ENCODE measurements at places on chromosomes 13 and 19.

DNA sequence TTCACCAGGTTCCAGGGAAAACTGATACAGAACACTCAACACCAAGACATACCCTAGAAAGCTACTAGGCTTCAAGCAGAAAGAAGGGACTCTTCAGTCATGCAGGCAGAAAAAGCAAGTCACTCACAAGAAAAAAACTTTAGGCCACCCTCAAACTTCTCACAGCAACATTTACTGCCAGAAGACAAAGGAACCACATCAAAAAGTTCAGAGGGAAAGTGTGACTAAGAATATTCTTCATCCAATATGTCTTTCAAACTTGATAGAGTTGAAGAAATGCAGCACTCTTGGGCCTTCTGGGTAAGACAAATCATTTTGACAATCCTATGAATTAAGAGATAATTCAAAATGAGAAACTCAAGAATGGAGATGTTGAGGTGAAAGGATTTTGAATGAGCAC lies 7.7 kb downstream of the DZIP1 start:
- DNase-seq: no peak

DNA sequence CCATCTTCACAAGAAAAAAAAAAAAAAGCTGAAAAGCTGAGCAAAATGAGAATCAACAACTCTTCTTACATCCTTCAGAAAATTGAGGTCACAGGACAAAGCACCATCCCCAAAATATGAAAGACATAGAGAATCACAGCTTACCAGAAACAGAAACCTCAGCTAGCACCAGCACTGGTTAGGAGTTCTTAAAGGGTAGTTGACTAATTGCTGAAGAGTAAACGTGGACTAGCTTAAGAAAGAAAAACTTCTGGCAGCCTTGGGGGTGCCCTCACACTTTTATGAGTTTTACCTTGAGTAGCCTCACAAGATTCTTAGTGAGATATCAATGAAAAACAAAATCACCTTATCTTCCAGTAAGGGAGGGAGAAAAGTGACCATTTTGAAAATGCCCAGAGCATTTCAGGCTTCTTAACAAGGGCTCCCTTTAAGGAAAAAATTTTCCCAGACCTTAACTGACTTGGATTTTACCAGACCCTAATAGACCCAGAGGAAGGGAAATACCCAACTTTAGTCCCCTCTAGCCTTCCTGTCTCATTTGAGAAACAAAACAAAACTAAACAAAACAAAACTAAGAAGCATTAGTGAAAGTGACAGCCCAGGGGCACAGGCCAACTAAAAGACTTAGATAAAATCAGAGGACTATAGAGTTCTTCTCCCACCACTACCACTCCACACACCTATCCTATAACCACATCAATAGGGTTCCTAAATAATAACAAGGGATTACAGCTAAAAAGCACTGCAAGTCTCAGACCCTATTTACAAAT lies 888.6 kb downstream of the DIAPH3 start:
- no peak for DNase-seq

GRCh38 chr13:52776726-52777125 lies 37.1 kb upstream of the CNMD start:
- no peak for DNase-seq

DNA sequence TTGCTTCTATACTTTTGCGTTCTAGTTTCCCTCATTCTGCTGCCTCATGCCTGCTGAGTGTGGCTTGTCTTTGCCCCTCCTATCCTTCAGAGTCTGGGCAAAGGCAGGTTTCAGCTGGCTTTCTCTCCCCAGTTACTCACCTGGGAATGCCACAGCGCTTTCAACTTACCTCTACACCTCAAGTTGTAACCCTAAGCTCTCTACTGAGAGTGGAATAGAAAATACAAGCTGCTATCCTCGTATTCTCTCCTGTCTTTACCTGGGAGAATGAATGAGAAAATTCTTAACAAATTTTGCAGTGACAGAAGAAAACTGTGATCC lies 316.3 kb upstream of the KLF12 start:
- no peak for DNase-seq

DNA sequence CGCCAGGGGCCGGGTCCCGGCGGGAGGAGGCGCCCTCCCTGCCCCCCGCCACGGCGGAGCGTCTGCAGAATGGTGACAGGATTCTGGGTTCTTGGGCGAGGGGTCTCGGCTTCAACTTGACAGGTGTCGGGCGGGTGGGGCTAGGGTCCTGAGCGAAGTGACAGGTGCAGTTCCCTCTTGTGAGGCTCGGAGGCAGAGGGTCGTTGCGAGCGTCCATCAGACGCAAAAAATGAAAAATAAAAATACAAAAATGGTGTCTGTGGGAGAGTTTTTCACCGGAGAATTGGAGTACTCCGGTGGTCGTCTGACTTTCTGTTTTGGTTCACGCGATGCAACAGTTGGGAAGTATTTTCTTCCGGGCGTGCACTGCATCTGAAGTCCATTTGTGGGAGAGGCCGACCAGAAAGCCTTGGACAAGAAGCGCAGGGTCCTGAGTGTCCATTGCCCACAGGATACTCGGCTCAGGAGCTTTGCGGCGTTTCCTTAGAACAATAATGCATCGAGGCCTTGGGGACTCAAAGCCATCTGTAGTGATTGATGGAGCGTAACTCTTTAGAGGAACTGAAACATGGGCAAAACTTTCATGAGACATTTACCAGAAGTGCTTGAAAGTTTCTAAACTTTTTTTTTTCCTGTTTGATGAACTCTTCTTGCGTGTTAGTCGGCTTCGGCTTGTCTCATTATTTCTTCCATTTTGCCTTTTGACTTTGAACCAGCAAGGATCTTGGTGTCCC lies 759 bp downstream of the RB1 start:
- no peak for DNase-seq

DNA sequence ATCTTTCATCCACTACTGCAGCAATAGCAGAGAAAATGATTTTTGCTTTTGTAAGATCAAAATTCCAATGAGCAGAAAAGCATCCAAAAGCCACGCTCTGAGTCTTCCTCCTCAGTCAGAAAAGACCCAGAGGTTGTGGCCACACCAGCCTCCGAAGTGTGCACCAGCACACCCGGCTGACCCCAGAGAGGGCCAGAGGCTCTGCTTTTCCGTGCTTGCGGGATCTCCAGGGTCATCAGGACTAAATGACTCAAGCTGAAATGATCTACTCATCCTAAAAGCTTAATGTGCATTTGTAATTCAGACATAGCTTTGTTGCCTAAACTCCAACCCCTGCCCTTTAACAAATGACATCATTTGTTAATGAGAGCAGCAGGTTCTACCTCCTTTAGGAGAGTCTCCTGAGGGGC lies 16.5 kb downstream of the RXFP2 start:
- DNase-seq: no peak

- no peak for DNase-seq
Observed at GRCh38 chr13:79682164-79682563, 201.2 kb downstream of the NDFIP2 start.

- no peak for DNase-seq
Observed at GRCh38 chr13:32047793-32048192, 16.2 kb downstream of the FRY start.

DNA sequence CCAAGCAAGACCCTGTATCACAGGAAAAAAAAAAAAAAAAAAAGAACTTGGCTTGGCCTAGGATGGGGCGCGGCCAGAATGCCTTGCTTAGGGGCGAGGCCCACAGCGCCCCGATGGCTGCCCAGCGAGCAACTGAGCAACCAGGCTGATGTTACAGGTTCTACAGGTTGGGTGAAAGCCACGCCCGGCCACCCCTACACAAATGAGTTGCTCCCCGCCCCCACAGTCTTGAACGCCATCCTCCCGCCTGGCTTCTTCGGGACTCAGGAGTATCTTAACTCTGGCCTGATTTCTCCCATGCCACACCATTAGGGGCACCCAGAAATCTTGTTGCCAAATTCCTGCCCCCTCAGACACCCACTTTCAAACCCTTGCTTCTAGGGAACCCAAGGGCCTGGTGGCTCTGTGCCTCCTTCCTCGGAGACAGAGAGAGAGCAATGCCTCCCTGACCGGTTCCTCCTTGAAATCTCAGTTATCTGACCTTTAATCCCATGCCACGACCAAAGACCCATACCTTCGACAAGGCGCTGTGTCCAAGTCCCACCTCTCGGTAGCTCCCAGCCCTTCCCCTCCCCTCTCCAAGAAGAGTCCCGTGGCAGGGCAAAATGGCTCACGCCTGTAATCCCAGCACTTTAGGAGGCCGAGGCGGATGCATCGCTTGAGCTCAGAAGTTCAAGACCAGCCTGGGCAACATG lies 1.1 kb upstream of the CBLC start:
- DNase-seq: no peak

GRCh38 chr13:56586976-56587375 lies 553.7 kb upstream of the PRR20A start:
- no peak for DNase-seq

- DNase-seq: peak; percentile 14
Observed at GRCh38 chr13:93345770-93346169, 119.2 kb downstream of the GPC6 start.

DNA sequence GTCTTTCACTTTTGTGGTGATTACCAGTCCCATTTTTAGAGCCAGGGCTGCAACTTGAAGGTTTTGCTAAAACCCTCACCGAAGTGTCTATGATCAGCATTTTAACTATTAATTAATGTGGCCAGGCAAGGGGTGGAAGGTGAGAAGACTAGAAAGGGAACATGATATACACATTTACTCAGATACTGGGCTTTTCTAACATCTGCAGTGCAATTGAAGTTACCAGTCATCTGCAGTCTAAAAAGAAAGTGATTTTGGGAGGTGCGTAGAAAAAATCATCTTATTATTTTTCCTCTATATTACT lies 481 bp downstream of the ALOX5AP start:
- DNase-seq: no peak

DNA sequence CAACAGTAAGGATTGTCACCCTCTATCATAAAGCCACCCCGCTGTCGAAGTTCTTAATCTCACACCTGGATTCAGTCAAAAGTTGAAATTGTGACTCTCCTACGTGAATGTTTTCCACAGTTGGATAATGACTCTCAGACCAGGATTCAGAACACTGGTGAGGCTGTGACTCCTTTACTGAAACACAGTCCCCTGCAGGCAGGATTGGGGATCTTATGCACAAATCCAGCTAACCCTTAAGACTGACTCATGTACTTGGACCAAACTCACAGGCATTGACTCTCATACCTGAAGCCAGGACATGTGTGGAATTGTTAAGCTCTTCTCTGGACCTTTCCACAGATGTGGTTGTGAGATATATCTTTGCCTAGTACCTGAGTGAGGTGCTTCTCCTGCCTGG lies 46.8 kb downstream of the ZNF85 start:
- DNase-seq: no peak

DNA sequence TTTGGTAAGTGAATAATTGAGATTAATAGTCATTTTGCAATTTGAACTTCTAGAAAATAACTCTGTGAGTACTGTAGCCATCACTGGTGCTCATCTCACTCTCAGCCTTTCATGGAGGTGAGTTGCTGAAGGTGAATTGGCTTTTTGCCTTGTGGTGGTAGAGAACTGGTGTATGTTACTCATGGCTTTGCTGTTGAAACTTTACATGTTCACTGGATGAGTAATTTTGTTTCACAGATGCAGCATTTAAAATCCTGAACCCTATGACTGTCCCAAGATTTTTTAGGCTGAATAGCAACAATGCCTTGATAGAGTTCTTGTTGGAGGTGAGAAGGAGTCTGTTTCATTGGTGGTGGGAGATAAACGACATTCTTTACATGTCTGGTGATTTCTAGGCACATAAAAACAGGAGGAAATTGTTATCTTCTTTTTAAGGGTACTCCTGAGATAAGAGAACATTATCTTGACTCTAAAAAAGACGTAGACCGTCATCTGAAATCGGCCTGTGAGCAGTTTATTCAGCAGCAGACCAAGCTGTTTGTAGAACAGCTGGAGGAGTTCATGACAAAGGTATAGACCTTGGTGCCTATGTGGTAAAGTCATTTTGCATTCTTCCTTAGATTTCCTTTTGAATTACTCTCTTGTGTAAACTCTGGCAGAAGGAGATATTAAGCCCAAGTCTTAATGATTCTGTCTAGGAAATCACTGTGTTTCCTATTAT lies 53.9 kb downstream of the COG3 start:
- no peak for DNase-seq

DNA sequence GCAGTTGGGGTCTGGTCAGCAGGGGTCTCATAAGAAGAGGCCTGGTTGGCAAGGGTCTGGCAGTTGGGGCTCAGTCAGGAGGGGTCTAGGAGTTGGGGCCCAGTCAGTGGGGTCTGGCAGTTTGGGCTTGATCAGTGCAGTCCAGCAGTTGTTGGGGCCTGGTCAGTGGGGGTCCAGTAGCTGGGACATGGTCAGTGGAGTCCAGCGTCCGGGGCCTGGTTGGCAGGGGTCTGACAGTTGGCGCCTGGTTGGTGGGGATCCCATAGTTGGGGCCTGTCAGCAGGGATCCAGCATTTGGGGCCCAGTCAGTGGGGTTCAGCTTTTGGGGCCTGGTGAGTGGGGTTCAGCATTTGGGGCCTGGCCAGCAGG lies 60.5 kb upstream of the TPM4 start:
- DNase-seq: no peak

- no peak for DNase-seq
Observed at GRCh38 chr19:5358173-5358800, 17.7 kb upstream of the PTPRS start.

DNA sequence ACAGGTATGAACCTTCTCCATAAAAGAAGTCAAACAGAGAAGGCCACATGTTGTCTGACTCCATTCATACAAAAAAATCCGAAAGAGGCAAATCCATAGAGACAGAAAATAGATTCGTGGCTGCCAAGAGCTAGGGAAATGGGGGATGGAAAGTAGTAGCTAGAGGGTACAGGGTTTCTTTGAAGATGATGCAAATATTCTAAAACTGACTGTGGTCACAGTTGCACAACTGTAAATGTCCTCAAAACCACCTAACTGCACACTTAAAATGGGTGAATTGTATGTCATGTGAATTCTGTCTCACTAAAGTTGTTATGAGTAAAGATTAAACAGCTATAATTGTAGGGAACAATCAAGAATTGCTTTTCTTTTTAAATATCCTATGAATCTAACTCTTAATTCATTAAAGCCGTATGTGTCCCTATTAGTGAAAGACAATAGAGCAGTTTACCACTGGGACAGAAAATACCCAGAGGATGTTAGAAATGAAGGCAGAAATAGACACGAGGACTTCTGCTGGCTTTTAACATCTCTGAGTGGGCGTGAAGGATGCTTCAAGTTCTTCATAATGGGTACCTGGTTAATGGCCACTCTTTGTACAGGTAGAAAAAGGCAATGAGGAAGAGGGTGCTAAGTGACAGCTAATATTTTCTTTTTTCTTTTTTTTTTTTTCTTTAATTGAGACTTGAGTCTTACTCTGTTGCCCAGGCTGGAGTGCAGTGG lies 21.2 kb downstream of the INSR start:
- DNase-seq: no peak

DNA sequence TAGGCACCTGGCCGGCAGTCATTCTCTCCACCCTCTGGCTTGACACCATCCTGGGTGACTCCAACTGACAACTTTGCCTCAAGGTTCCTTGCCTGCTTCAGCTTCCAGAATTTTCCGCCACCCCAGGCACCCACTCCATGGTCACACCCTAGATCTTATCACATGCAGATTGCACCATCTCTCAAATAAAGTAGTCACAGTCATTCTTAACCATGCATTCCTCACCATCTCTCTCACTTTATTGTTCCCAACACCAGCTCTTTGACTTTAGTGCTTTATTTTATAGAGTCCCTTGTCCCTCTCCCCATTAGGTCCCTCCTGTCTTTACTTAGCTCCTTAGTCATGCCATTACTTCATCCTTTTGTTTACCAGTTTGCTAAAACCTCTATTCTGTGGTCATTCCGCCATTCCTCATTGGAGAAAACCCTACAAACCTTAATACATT lies 351.7 kb downstream of the SPRY2 start:
- DNase-seq: no peak

GRCh38 chr19:47273313-47274070 lies 1.2 kb upstream of the INAFM1 start:
- peak; percentile 84 for DNase-seq

All from left renal pelvis (tissue), 4 donors.